Naive B cell (primary cell): ENCODE measurements at places on chromosomes 5 and 9. TPM values are rescaled to one million over a fixed set of nuclear protein-coding genes. Genes with fewer than 3 reads are reported as not detected.
A peak's percentile ranks its signal among the peaks of the same experiment; 100 is the strongest.

DNA sequence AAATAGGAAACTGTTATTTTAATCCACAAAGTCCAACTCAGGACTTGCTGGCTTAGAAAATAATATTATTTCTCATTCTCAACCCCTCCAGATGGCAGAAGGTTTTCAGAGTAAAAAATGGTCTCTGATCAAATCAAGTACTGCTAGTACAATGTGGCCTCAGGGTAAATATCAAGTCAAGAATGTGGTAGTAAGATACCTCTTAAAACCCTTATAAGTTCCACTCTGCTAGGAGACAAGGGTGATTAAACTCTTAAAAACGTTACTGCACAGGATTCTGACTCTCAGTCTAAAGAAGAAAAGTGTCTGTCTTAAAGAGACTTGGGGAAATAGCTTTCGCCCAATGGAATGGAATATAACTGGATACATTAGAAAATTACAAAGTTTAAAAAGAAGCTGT is 120.8 kb upstream of the PDE4D start:
- H3K4me3 ChIP-seq, result no peak overlapping the region
- H3K36me3 ChIP-seq, result peaks cover 10% of the 10 kb centered on the region
- no peaks in the 10 kb centered on the region for H3K27me3 ChIP-seq
- H3K27ac ChIP-seq, result no peak overlapping the region
- no peak for DNase-seq
- no peaks in the 10 kb centered on the region for H3K4me1 ChIP-seq

DNA sequence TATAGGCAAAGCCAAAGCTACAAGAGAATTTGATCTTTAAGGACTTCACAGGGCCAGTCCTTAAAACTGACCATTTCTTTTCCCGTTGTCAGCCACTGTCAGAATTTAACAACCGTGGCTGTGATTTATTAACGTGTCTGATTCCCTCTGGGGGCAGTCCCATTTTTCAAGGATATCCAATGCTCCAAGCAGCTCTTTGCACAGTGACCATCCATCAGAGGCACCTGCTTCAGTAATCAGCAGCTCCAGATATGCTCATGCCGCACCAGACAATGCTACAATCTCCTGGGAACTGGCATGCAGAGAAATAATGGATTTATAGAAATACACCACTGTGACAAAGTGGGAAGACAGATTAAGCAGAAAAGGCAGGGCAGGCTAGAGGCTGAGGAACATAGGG is 163.3 kb upstream of the PPP1R2B start:
- peaks cover 16% of the 10 kb centered on the region for H3K27me3 ChIP-seq
- no peak overlapping the region for H3K4me3 ChIP-seq
- no peak overlapping the region for H3K27ac ChIP-seq

Gene LCN9
- not detected for polyA plus RNA-seq

DNA sequence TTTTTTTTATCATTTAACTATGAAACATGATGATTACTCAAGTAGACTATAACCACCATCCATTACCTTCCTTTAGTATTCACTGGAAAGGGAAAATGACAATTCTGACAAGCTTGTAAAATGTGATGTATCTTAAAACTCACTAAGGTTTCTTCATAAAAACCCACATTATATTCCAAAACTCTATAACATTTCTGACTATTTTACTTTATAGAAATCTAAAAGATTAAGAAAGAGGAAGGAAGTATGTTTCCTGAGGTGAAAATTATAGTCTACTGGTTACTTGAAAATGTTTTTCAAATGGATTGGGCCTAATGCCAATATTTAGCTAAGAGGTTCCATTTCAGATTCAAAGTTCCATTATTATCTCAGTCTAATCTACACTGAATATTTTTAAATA is 1982.2 kb upstream of the C9orf72 start:
- H3K4me1 ChIP-seq, result no peaks in the 10 kb centered on the region
- no peak overlapping the region for H3K4me3 ChIP-seq
- no peak overlapping the region for H3K27ac ChIP-seq
- DNase-seq, result no peak

Gene PAEP
- not detected for polyA plus RNA-seq

Gene SLC36A2
- not detected for polyA plus RNA-seq

DNA sequence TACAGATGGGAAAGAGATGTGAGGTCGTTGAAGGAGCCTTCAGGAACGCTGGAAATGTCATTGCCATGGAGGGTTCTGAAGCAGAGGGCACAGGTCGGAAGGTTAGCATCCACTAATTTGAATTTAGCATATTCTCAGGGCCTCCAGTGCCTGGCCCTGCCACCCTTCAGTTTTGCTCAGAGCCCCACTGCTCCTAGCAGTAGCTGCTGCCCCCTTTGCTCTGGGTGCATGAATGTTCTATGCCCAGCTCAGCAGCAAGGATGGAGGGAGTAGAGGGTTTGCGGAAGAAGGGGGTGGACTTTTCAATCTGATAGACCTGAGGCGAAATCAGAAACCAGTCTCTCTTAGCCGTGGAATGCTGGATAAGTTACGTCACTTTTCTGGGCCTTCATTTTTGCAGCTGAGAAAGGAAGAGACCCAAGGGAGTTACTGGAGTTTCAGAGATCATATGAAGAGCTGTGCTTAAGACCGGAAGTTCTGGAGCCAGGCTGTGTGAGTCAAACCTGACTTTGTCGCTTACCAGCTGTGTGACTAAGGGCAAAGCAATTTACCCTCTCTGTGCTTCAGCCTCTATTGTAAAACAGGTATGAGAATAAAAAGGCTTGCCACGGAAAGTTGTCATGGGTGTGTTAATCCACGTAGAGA is 133.2 kb upstream of the PANK3 start:
- no peaks in the 10 kb centered on the region for H3K36me3 ChIP-seq
- no peak overlapping the region for H3K27ac ChIP-seq
- DNase-seq, result no peak
- H3K4me1 ChIP-seq, result no peaks in the 10 kb centered on the region
- no peak overlapping the region for H3K4me3 ChIP-seq

- H3K4me1 ChIP-seq, result peaks cover 7% of the 10 kb centered on the region
- no peak for DNase-seq
- peak overlapping the region; percentile 13 for H3K27ac ChIP-seq
- H3K36me3 ChIP-seq, result no peaks in the 10 kb centered on the region
- no peak overlapping the region for H3K4me3 ChIP-seq
- no peaks in the 10 kb centered on the region for H3K27me3 ChIP-seq
Observed at GRCh38 chr5:111854186-111854585, 97.2 kb upstream of the NREP start.

DNA sequence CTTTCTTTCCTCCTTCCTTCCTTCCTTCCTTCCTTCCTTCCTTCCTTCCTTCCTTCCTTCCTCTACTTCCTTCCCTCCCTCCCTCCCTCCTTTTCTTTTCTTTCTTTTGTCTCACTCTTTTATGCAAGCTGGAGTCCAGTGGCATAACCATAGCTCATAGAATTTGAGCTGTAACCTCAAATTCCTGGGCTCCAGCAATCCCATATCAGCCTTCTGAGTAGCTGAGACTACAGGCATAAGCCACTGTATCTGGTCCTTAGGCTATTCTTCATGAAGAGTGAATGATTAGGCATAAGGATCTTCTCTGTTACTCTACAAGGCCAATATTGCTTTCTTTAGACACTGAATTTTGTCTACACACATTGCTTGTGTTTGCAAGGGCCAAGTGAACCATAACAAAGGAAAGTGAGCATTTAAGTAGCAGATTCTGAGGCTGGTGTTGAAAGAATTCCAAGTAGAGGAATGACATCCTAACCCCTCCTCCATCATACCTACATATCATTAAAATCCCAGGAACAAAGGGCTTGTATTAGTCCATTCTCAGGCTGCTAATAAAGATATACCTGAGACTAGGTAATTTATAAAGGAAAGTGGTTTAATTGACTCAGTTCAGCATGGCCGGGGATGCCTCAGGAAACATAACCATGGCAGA is 293.2 kb downstream of the HCN1 start:
- no peaks in the 10 kb centered on the region for H3K27me3 ChIP-seq
- no peak for DNase-seq
- no peak overlapping the region for H3K27ac ChIP-seq

DNA sequence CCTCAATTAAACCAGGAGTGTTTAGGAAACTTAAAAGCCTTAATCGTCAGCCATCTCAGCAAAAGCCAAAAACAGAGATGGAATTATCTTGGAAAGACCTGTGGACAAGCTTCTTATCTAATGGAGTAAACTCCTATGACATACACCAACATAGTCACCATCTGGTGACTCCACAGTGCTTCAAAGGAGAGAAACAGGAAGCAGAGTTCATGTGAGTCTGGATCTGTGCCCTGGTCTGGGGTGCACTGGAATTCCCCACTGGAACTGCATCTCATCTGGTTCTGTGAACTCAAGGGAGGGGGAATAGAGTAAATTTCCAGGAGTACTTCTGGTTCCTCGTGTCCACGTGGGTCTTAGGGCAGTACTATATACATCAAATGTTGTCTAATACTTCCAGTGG is 36.3 kb upstream of the KCNN2 start:
- no peak for DNase-seq
- no peaks in the 10 kb centered on the region for H3K4me1 ChIP-seq
- no peaks in the 10 kb centered on the region for H3K36me3 ChIP-seq
- no peak overlapping the region for H3K27ac ChIP-seq
- no peaks in the 10 kb centered on the region for H3K27me3 ChIP-seq
